Activated effector memory CD4-positive, alpha-beta T cell treated with Interleukin-2 at 50 U/mL for 16 hours (primary cell): ENCODE measurements at places on chromosomes 5 and 9.

DNA sequence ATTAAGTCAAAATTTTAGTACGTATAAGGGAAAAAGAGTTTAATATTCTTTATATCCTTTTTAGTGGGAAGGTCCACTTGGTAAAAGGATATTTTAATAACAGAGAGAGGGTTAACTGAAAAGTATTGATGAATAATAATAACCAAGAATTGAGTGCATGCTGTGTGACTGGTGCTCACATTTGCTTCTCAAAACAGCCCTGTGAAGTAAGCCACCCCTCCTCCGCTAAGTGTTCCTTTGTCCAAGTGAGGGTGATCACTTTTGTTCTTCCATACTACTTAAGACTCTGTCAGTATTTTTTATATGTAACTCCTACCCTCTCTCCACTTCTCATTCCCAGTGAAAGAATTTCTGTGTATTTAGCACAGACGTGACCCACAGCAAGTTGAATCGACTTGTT, 51.5 kb downstream of the SLC44A1 start:
- no peak for DNase-seq

DNA sequence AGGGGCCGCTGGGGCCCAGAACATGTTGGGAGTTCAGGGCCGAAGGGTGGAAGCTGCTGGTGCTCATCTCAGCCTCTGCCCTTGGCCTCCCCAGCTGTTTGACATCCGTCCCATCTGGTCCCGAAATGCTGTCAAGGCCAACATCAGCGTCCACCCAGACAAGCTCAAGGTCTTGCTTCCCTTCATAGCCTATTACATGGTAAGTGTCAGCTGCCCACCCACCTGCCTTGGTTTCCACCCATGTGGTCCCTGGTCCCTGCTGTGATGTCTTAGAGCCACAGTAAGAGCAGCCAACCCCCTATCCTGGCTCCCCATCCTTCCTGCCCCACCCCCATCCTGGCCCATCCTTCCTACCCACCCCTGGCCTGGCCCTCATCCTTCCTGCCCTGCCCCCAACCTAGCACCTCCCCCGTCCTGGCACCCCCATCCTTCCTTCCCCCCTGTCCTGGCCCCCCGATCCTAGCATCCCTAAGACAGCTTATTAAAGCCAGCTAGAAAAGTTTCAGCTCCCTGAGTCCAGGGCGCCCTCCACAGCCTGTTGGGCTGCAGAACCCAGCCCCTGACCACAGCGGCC, 9.7 kb upstream of the CEL start:
- DNase-seq: no peak

GRCh38 chr9:34498553-34498952, 24.2 kb downstream of the ENHO start:
- no peak for DNase-seq

GRCh38 chr9:132407196-132407595, 556 bp upstream of the TTF1 start:
- DNase-seq: no peak

- no peak for DNase-seq
Measured at GRCh38 chr5:9165546-9165945, 380.3 kb downstream of the SEMA5A start.

DNA sequence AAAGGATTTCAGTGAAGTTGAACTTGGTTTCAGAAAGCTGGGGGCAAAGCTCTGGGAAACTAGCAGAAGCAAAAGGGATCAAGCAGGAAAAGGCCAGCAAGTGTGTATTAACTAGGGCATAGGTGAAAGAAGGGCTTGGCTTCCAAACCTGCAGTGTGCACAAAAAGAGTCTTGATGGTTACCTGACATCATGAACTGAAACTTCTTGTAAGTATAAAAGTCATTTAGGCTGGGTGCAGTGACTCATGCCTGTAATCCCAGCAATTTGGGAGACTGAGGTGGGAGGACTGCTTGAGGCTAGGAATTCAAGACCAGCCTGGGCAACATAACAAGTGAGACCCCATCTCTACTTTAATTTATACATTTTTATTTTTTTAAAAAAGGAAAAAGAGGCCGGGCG, 216.4 kb downstream of the EPB41L4A start:
- no peak for DNase-seq

GRCh38 chr5:14655146-14655741, 9.3 kb upstream of the OTULIN start:
- no peak for DNase-seq

GRCh38 chr5:126043688-126044087, 379.5 kb upstream of the GRAMD2B start:
- no peak for DNase-seq

DNA sequence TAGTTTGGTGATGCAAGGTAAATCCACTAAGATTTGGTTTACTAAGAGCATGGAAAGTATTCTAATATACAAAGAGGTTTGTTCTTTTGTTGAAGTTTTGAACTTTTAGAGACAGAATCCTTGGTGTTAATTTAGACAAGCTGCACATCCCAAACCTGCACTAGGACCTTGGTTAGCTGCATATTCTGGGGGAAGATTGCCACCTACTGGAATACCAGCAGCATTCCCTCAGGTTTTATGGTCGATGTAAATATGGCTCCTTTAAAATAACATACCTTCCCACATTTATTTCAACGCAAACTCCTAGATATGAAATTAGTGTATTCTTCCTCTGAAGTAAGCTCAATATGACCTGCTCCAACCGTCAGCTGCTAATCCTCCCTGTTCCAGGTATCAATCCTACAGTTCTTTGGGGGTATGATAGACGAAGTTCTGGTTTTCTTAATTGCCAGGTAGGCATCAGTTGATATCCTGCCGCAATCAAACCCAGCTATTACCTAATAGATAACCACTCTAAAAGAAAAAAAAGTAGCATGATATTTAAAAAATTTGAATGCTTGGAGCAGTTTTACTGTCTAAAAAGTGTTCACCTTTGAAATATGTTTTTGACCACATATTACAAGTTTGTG, 624.1 kb downstream of the ISL1 start:
- no peak for DNase-seq
